ENCODE measurements at places on chromosomes 4 and X. TPM values are rescaled to one million over a fixed set of nuclear protein-coding genes. Genes with fewer than 3 reads are reported as not detected.

ODAPH gene
- total RNA-seq = not detected

DNA sequence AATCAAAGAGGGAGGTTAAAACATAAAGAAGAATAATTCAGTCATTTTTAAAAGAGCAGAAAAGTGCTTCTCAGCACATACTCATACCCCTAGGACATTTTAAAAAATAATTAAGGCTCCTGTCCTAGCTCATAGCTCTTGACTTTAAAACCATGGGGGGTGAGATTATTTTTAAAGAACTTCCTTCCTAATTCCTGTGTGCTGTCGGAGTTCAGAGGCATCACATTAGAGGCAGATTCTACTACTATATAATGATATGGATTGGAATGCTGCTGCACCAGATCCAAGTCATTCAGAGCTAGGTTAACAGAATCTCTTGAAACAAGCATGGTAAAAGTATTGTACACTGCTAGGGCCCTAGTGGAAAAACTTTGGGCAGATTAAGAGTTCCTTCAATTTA is 456.5 kb upstream of the ADGRL3 start:
- DNase-seq = no peak

ACOT9 gene
- 46.3 TPM for total RNA-seq

DNA sequence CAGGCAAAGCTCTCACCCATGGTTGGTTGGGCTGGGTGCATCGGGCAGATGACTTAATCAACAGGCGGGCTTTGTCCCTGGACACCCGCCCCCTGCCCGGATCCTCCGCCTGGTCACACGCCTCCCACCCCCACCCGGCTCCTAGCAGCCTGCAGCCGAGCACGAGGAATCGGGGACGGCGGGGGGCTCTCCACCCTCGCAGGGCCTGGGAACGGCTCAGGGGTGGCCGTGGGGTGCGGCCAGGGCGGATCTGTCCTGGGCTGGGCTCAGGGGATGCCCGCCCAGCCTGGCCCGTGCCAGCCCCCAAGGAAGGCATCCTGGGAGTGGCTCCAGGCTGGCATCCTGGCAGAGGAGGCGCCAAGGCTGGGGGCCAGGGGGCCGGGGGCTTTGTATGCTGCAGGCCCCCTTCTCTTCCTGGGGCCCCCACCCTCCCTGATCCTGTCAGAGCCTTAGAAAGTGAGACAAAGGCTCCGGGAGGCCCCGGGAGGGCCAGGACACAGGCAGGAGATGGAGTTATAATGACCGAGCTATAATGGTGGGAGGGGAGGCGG is 32.5 kb upstream of the FGFR3 start:
- DNase-seq = no peak

- peak; percentile 60 for DNase-seq
These were observed 167.3 kb downstream of the PJA1 start for GRCh38 chrX:68997911-68998310.

SPANXC gene
- not detected for total RNA-seq

DNA sequence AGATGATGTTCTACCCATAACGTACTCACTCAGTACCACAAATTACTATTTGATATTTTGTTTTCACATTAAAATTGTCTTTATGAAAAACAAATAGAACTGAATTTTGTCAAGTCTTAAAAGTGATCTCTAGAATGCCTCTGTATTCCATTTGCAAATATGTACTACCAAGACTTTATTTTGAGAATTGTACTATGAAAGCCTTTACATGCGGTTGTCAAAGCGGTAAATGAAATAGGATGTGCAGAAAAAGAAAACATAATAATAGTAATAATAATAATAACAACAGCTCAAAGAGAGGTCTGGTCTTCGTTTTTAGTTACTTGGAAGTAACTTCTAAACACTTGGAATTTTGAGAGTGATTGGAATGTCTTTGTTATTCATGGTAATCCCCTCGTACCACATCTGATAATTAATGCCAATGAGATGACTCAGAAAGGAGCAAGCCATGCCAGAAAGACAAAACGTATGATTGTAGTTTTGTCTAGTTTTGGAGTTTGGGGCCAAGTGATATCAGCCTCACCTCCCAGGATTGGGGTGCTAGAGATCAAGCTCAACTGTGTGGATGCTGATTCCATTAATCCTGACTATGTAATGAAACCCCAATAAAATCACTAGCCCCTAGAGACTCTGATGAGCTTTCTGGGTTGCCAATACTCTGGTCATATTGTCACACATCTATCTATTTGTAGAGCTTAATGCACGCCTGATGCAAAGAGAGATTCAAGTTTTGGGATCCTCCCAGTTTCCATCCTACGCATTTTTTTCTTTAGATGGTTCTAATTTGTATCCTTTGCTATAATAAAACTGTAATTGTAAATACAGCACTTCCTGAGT is 20.2 kb upstream of the CTSO start:
- no peak for DNase-seq

Data from esophagus muscularis mucosa (tissue), 4 donors.